ENCODE measurements at places on chromosomes 5 and 9.

DNA sequence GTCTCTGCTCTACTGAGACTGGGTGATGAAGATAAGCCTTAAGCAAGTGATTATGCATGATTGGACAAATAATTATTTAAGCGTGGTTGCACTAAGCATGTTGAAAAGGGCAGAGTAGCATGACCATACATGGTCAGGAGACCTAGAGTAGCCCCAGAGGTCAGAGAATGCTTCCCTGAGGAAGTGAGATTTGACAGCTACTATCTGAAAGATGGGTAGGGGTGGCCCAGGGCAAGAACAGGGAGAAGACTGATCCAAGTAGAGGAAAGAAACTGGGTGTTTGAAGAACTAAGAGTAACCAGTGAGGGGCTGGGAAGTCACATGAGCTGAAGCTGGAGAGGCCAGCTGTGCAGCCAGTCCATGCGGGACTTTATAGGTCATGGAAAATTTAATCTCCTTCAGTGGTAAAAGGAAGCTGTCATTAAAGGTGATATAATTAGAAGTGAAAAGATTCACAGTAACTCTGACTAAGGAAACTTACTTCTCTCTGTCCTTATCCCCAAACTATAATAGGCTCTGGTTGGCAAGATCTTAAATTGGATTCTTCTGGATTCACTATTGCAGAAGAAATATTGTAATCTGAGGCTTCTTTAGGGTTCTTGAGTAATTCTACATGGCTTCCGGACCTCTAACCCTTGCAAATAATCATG, 35.2 kb downstream of the YIPF5 start:
- DNase-seq, result no peak

DNA sequence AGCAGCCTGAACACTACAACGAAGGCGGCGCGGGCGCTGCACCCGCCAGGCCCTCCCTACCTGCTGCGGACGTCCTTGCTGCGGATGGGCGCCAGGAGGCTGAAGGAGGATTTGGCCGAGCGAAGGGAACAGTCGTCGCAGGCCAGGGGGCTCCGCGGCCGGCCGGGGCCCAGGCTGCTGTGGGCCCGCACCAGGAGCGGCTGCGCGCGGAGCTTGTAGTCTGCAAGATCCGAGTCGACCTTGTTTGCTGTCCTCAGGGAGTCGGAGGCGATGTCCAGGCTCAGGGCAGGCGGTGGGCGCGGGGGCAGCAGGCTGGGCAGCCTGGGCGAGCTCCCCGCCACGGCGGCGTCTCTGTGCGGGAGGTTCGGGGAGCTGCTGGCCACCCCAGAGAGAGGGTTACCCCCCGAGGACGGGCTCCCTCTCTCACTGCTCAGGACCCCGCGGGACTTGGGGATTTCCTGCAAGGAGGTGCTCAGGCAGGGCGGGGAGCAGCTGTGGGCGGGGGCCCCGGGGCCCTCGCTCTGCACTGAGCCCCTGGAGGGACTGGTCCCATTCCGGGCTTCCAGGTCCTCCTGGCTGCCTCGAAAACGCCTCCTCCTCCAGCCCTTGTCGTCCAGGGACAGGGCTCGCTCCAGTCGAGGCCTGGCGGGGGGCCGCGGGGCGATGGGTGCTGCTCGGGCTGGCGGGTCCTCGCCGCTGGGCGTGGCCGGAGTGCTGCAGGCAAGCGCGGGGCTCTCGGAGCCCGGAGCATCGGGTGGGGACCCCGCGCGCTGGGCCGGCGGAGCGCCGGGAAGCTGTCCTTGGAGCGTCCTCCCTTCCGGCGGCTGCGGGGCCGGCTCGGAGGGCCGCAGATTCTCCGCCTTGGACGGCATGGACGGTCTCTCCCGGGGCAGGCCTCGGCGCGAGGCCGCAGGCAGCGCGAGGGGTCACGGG, 831 bp downstream of the INPP5E start:
- DNase-seq, result peak; percentile 25

- DNase-seq, result no peak
Measured at GRCh38 chr9:118583414-118583813, 785.8 kb downstream of the BRINP1 start.

GRCh38 chr5:80565330-80565729, 4.8 kb downstream of the ANKRD34B start:
- no peak for DNase-seq

DNA sequence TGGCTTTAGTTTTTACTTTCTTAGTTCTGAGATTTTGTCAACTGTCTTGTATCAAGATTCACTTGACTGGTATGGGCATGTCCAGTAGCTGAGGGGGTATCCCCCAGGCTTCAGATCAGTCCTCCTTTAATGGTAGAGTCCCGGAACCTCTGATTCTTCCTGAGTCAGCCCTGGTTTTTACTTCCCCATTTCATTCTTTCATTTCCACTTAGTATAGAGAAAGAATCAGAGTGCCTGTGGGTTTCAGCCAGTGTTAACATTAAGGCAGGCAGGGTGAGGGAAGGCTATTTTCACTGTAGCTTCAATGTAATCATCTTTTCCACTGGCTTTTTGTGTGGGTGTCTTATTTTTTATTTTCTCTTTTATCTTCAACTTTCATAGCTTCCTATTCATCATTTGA, 8.3 kb upstream of the COMMD10 start:
- no peak for DNase-seq

GRCh38 chr5:78631931-78632330, 16.6 kb downstream of the LHFPL2 start:
- DNase-seq, result no peak

GRCh38 chr5:148820461-148821395, 5.7 kb upstream of the ADRB2 start:
- DNase-seq, result no peak

- DNase-seq, result no peak
Measured at GRCh38 chr5:10198021-10198420, 51.7 kb downstream of the ATPSCKMT start.

GRCh38 chr5:4661326-4661725, 478.8 kb upstream of the ADAMTS16 start:
- DNase-seq, result no peak

Measured in stimulated activated CD4-positive, alpha-beta T cell treated with anti-CD3 and anti-CD28 coated beads, TNF-alpha, amount 100 ng/mL, for 1 hour (primary cell).